Activated naive CD4-positive, alpha-beta T cell (primary cell): ENCODE measurements at places on chromosomes 11 and 22.

DNA sequence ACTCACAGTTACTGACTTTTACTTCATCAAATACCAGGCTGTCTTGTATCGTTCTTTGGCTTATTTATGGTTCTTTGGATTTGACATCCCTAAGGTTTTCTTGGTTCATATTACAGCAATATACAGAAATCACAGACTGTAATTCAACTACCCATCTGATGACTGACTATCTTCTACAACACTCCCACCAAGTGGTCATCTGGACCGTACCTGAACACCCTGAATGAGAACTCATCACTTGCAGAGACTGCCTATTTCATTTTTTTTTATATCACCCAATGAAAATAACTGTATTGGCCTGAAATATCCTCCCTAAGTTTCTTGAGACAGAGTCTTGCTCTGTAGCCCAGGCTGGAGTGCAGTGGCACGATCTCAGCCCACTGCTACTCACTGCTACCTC lies 9.5 kb upstream of the UPB1 start:
- no peak for DNase-seq

GRCh38 chr11:106101819-106102218 lies 24.4 kb downstream of the AASDHPPT start:
- DNase-seq = no peak

DNA sequence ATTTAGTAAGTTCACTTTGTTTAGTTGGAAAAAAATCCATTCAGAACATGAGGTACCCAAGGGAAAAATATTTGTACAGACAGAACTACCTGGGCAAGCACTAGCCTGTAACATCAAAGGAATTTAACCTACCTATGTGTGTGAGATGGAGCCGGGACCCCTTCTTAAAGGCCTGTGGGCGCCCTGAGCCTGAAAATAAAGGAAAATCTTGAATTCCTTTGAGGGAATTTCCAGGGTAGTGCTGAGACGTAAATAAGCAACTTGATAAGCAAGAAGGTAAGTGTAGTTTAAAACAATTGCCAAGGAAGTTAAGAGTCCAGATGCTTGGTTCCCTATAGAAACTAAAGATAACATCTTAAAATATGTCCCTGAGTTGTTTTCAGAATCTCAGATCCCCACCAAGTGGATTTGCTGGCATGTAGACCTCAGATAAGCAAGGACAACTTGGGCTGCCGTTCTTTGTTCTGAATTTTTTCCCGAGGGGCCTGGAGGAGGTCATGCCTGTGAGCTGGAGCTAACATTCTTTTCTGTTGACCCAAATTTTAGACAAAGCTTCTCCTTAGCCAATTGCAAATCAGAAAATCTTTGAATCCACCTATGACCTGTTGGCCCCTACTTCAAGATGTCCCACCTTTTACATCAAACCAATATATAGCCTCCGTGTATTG lies 31.0 kb downstream of the MED17 start:
- DNase-seq = no peak

- DNase-seq = no peak
Measured at GRCh38 chr22:30752771-30753170, 58.1 kb downstream of the OSBP2 start.

- DNase-seq = no peak
Measured at GRCh38 chr22:44287121-44287693, 25.5 kb downstream of the SHISAL1 start.

DNA sequence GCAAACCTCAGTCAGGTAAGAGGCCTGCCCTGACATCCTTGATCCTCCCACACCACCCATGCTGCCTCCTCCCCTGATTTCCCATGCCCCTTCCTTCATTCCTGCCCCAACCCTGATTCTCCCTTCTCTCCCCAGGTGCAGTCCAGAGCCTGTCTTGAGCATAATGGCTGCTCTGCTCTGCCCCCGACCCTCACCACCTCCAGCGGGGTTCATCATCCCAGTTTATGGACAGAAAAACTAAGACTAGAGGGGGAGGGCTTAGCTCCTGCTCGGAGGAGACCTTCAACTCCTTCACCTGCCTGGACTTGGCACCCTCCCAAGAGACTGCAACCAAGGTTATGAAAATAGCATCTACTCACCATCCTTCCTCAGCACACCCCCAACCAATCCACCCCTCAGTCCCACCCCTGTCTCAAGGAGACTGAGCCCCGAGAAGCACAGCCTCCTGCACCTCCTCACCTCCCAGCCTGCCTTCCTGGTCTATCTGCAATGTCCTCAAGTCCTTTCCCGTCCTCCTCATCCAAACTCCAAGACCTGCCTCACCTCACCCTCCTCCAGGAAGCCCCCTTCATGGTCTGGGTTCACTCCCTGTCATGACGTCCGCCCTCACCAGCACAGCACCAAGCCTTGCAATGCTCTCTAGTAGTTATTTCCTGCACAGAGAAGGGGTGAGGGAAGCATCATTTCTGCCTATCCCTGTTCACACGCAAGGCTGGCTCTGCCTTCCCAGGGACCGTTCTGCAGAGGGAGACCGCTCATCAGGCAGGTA lies 103.1 kb downstream of the PDE2A start:
- DNase-seq = no peak

GRCh38 chr11:12668166-12668565 lies 6.1 kb upstream of the TEAD1 start:
- DNase-seq = no peak

DNA sequence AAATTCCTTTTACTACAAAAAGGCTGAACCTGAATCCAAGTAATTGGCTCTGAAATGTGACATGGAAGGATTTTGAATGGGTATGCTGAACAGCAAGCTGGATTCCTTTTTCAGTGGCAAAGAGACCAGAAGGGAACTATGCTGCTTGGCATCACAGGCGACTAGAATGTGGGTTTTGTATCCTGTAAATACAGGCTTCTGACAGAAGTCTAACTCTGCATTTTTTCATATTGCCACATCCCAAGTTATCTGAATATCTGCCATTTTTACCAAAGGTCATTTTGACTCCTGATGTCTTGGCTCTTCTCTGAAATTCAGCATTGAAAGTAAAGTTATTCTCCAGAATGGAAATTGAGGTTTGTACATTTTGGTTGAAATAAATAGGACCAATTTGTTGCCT lies 145.7 kb downstream of the ARHGAP42 start:
- DNase-seq = no peak

DNA sequence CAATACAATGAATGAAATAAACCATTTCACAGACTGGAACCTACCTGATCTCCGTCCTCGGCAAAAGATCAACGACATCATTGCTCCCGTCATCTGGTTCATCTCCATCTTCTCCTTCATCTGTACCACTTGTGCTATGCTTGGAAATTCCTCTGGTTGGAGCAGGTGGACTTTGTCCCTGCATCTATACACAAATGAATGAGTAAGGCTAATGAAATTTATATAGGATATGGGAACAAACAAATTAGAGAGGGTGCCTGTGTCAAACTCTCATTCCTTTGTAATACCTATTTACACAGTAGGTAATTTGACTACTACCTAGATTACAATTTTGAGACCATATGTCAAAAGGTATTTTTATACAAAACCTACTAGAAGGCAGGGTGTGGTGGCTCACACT lies 59.4 kb downstream of the F2 start:
- DNase-seq = no peak

GRCh38 chr11:64971421-64972233 lies at the start of gene MAJIN:
Gene MAJIN (minus strand): TSS chr11:64972108. CDS start chr11:64959405, 12,703 bp downstream.
- peak; percentile 83 for DNase-seq

GRCh38 chr11:126587541-126587940 lies 232.1 kb downstream of the ST3GAL4 start:
- no peak for DNase-seq

DNA sequence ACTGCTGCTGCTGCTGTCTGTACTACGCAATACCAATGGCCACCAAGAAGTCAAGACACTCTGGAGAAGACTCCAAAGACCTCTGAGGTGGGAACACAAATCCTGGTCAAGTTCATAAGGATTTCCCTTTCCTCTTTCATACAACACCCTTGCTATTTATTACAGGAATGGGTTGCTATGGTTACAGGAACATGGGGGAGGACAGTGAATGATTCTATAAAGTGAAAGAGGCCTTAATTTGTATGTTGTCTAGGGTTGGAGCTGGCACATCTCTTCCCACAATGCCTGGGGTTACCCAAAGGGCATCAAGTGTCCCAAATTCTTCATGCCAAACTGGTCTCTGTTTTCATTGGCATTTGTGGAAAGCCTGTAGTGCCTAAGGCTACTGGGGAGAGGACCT lies 11.4 kb upstream of the SEC14L3 start:
- no peak for DNase-seq

DNA sequence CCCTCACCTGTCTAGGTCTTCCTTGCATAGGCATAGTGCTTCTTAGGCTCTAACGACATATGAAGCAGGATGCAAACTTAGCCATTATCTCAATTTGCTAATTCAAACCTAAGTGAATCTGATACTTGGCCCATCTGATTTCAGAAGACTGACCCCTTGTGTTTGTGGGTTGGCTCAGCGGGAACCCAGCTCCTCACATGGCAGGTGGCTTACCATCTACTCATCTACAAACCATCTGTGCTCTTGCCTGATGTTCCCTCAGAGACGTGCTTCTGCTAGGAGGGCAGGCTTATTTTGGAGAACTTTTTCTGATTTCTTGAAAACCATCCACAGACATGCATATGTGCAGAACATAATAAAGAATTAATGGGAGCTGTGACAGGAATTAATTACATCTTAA lies 15.2 kb downstream of the ELMOD1 start:
- DNase-seq = no peak

GRCh38 chr11:30741039-30741550 lies 154.9 kb upstream of the MPPED2 start:
- no peak for DNase-seq

DNA sequence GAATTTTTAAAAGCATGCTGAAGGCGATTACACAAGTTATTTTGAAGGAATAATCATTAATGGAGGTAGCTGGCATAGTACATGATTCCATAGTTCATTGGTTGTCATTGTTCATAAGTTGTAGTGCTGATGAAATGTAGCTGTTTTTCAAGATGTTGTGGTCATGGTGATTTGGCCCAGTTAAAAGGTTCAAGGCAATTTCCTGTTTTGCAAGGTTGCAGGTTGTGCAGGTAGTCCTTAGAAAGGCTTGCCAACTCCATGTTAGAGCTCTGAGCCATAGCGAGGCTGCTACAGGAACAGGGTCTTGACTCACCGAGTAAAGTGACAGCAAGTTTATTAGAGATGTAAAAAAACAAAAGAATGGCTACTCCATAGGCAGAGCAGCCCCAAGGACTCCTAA lies 95.8 kb upstream of the CHORDC1 start:
- DNase-seq = no peak

DNA sequence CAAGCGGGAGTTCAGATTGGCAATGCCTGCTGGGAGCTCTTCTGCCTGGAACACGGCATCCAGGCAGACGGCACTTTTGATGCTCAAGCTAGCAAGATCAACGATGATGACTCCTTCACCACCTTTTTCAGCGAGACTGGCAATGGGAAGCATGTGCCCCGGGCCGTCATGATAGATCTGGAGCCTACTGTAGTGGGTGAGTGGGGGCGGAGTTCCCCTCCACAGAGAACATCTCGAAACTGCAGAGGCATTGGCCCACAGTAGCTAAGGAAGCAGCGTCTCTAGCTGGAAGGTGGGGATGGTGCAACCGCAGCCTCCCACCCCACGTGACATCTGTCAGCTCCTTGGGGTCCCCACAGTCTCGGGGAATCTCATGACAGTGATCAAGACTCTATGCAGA lies 10.9 kb downstream of the TUBA8 start:
- DNase-seq = no peak

GRCh38 chr11:120579611-120580031 lies 68.1 kb downstream of the GRIK4 start:
- DNase-seq = no peak

DNA sequence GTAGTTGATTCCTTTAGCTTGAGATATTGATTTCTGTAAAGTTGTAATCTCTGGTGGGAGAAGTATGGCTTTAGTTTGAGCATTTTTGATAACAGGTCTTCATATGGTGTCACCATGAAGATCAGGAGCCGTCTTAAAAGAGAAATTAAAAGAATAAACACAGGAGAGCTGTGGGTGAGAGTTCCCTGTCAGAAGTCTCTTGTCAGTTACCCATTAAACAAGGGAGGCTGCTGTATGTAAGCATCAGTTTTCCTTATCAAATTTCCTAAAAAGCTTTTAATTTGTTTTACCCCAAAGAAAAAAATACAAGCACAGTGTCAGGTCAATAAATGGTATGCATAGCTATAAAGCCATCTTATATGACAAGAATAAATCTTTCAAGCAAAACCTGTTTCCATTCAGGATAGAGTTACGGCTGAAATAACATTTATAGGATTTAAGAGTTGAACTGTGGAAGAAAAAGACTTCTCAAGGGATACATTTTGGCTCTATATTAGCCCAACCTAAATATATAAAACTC lies 767.5 kb downstream of the JRKL start:
- DNase-seq = no peak

DNA sequence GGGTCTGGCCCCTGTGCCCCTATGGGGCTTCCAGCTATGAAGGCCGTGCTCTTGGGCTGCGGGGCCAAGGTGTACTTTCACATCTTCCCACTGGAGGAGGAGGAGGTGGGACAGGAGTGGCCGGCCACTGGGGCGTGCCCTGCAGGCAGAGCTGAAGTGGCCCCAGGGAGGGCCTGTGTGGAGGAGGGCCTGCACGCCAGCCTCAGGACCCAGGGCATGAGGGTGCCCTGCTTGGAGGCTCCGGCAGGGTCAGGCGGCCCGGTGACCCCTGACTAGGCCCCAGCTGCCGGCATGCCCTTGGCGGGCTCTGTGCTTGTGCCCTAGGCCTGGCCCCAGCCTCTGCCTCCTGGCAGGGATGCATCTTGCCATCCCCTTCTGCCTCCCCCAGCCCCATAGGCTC lies 5.2 kb downstream of the PRR5 start:
- no peak for DNase-seq

DNA sequence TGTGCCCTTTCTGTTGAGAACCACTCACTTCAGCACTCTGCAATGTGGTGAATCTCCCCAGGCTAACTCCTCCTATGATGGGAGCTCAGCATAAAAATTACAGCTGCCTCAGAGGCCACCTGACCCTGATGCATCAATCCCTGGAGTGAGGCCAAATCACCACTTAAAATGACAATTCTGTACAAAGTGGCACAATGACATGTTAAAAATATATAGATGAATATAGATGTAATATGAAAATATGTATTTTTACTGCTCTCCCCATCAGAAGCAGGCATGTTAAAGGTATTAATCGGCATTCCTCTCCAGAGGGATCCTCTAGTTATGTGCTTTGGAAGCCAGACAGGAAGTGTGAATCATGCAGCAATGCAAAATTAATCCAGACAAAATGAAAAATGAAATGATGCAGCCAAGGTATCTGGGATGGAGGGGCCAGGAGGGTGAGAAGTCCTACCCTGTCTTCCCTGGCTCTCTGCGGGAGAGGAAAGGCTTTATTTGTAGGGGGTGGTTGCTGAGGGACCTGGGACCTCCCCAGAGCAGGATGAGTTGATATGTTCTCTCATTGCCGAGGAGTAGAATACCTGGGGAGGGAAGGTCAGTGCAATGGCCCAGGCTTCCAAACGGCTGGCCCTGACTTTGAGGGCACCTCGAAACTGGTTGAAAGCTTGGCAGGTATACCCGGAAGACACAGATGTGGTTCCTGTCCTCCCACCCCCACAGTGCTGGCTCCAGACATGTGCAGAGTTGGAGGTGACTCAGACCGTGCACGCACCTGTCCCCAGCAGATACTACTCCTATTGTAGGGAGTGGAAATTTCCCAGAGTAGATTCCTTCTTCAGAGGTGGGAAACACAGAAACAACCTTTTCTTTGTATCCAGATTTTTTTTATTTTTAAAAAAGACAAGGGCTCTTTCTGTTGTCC lies 347.9 kb upstream of the NCAM1 start:
- no peak for DNase-seq
